Suprapubic skin (tissue), 4 donors: ENCODE measurements at places on chromosomes 3 and 15. TPM values are rescaled to one million over a fixed set of nuclear protein-coding genes. Genes with fewer than 3 reads are reported as not detected.

Gene CCR8
- total RNA-seq: not detected

DNA sequence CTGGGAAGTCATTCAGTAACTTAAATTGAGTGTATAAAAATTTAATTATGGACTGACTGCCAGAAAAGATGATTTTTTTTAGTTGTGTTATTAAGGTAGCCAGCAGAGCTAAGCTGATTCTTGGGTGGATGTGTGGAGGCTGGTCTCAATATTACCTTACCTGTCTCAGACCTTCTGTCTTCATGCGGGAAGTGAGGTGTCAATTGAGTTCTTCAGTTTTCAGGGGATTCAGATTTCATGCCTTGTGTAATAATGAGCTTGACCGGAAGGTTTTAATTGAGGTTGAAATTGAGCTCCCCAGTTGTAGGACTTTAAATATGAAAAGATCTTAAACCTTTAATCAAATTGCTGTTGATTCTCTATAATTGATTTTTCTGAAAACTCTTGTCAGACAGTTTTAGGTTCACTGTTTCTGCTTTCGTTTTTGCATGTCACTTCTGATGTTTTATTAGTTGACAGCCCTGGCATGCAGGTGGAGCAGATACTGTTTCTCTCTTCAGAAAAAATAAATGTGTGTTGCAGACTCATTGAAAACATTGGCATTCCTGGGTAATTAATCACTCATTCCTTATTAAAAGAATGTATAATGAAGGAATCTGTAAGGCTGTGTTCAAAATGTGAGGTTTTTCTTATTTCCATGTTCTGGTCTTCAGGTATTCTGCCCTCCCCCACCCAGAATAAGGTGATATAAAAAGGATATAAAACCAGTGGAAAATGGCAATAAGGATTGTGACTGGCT lies 54.5 kb downstream of the PSMD6 start:
- H3K4me3 ChIP-seq: peak overlapping the region; percentile 40
- H3K36me3 ChIP-seq: no peaks in the 10 kb centered on the region
- peak overlapping the region; percentile 78 for H3K27ac ChIP-seq
- DNase-seq: no peak
- H3K4me1 ChIP-seq: peaks cover 68% of the 10 kb centered on the region

Gene PAQR5
- total RNA-seq: 2.5 TPM

GRCh38 chr3:64593350-64593749 lies 94.5 kb downstream of the ADAMTS9 start:
- H3K27me3 ChIP-seq: no peaks in the 10 kb centered on the region
- H3K27ac ChIP-seq: no peak overlapping the region
- no peak for DNase-seq

Gene NR2F2
- total RNA-seq: 12.7 TPM

Gene CPLX3
- total RNA-seq: not detected

DNA sequence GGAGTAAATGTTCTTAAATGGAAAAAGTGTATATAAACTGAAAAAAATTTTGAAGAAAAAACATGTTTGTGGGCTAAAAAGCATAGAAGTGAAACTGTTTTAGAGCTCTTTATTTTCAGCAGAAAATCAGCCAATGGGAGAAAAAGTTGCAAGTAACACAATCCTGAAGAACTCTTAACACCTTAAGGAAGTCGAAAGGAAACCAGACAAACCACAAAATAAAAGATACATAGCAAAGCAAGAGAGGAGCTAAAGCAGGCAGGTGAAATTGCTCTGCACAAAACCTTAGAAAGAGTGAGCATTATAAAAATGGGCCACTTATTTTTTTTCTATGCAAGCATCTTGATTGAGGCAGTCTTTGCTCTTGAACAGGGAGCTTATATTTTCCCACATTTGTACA lies 300.5 kb downstream of the RAP2B start:
- H3K4me3 ChIP-seq: no peak overlapping the region
- H3K27ac ChIP-seq: no peak overlapping the region
- no peak for DNase-seq
- no peaks in the 10 kb centered on the region for H3K36me3 ChIP-seq
- H3K4me1 ChIP-seq: no peaks in the 10 kb centered on the region

- H3K27me3 ChIP-seq: no peaks in the 10 kb centered on the region
- no peak within 1 kb of the TSS for H3K4me3 ChIP-seq
- H3K36me3 ChIP-seq: no peaks in the 10 kb centered on the region
- DNase-seq: no peak
- peak within 1 kb of the TSS; percentile 42 for H3K27ac ChIP-seq
- H3K4me1 ChIP-seq: peaks cover 17% of the 10 kb centered on the region
Measured at GRCh38 chr3:174859114-174859735, at the start of gene NAALADL2. Gene NAALADL2 (plus strand): TSS chr3:174859334.

DNA sequence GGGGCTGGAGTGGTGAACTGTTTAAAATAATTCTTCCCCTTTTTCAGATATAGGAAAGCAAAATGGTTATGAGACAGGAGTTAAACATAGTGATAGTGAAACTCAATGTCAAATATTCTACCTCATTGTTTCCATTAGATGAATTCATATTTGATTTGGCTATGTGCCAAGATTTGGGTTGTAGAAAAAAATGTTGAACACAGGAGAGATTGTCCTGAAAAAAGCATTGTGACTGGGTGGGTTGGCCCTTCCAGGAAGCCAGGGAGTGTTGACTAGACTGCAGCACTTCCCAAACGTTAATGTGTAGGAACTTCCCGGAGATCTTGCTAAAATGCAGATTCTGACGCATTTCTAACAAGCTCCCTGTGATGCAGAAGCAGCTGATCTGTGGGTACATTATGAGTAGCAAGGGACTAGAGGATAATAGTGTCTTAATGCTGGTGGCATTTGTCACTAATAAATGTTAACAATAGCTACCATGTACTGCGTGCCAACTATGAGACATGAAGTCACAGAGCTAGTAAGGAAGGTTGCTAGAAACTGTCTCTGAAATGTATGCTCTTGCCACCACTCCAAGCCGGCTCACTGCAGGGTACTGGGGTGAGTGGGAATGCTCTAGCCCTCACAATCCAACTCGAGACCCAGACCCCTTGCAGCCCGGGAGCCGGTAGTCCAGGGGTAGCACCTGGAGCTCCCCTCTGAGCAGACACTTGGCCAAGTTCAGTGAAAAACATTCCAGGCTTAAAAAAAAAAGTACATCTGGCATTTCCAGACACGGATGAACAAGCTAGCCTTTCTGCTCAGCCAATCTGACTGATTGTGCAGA lies 120.6 kb downstream of the CD47 start:
- no peaks in the 10 kb centered on the region for H3K27me3 ChIP-seq
- no peaks in the 10 kb centered on the region for H3K36me3 ChIP-seq
- H3K4me1 ChIP-seq: peaks cover 7% of the 10 kb centered on the region
- peak overlapping the region; percentile 61 for H3K27ac ChIP-seq

Gene CHRM5
- total RNA-seq: not detected

DNA sequence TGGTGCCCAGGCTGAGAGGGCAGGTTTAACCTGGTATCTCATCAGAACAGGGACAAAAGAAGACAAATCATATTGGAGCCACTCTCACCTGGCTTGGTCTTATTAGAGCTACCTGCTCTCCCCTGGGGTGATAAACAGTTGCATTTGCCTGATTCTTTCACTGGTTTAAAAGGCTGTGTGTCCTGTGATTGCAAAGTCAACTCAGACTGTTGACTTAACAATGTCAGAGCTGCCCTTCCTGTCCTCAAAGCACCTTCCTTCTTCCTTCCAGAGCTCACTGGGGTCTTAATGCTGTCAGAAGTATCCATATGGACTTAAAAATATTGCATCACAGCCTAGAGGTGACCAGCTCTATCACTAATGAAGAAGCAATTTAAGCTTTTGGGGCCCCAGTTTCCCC lies 50.5 kb upstream of the MINAR1 start:
- H3K4me3 ChIP-seq: no peak overlapping the region
- DNase-seq: no peak
- no peaks in the 10 kb centered on the region for H3K4me1 ChIP-seq
- no peak overlapping the region for H3K27ac ChIP-seq
- no peaks in the 10 kb centered on the region for H3K27me3 ChIP-seq

DNA sequence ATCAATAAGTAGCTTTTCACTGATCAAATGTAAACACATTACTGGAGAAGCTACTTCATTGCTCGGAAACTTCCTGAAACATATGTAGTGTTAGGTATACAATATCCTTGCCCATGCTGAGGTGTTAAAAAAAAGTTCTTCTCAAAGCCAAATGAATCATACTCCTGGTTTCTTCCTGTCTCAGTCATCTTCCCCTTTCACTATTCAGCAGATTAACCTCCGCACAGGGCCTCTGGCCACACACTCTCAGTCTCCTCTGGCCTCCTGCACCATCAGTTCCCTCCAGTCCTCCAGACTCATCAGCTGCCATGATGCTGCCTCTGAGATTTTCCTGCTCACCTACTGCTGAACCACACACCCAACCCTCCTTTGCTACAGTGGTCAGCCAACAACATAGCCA lies 70.5 kb upstream of the BOC start:
- H3K27me3 ChIP-seq: no peaks in the 10 kb centered on the region
- peaks cover 52% of the 10 kb centered on the region for H3K4me1 ChIP-seq
- DNase-seq: no peak
- peak overlapping the region; percentile 53 for H3K27ac ChIP-seq

Gene SLCO2A1
- 38.7 TPM for total RNA-seq

Gene PLA2G4B
- 195 TPM for total RNA-seq

DNA sequence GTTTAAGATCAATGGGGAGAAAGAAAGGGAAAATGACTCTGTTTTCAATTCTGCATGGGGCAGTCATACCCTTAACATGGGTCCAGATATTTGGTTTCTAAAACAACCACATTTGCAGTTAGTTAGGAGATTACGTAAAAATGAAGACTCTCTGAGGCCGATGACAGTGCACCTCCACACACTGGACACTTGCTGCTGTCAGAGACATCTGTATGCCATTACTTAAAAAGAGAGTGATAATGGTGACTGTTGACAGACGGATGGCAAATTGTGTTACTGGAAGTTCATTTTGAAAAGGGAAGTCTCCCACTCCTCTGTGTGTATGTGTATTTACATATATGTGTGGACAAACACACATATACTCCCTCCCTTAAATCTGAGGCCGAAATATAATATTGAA lies 304.5 kb upstream of the SEMA6D start:
- H3K4me3 ChIP-seq: no peak overlapping the region
- no peaks in the 10 kb centered on the region for H3K4me1 ChIP-seq
- H3K27ac ChIP-seq: no peak overlapping the region
- H3K36me3 ChIP-seq: no peaks in the 10 kb centered on the region

Gene GNAT1
- not detected for total RNA-seq

- no peaks in the 10 kb centered on the region for H3K36me3 ChIP-seq
- no peak overlapping the region for H3K4me3 ChIP-seq
- H3K27me3 ChIP-seq: no peaks in the 10 kb centered on the region
- no peaks in the 10 kb centered on the region for H3K4me1 ChIP-seq
Measured at GRCh38 chr15:39411102-39411989, 169.5 kb upstream of the THBS1 start.

Gene CDC25A
- not detected for total RNA-seq

DNA sequence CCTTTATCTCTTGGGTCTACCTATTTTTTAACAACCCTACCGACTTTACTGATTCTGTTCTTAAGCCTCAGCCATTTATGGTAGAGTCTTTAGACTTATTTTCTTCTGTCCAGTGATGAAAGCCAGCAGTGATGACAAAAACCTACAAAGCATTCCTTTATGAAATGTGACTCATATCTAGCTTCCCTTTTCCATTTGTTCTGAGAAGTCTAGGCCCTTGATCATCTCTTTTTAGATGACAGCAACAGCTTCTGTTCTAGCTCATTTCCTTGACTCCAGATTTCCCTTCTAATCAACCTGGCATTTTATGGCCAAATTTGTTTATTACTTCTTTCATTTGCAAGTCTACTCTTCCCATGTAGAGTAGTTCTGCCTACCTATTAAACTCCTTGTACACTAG lies 36.1 kb downstream of the CFAP44 start:
- DNase-seq: no peak
- H3K4me3 ChIP-seq: no peak overlapping the region
- no peaks in the 10 kb centered on the region for H3K4me1 ChIP-seq
- no peaks in the 10 kb centered on the region for H3K27me3 ChIP-seq
- no peak overlapping the region for H3K27ac ChIP-seq

GRCh38 chr15:60635507-60636352 lies 156.8 kb upstream of the ICE2 start:
- H3K27me3 ChIP-seq: no peaks in the 10 kb centered on the region
- H3K4me3 ChIP-seq: no peak overlapping the region
- no peak for DNase-seq
- H3K4me1 ChIP-seq: peaks cover 3% of the 10 kb centered on the region
- no peaks in the 10 kb centered on the region for H3K36me3 ChIP-seq

Gene ITGA11
- 3.6 TPM for total RNA-seq

GRCh38 chr3:18951333-18951732 lies 197.0 kb upstream of the KCNH8 start:
- no peak overlapping the region for H3K27ac ChIP-seq
- no peaks in the 10 kb centered on the region for H3K36me3 ChIP-seq
- no peak for DNase-seq
- H3K4me1 ChIP-seq: no peaks in the 10 kb centered on the region
- no peak overlapping the region for H3K4me3 ChIP-seq

GRCh38 chr3:36259580-36259979 lies 120.7 kb upstream of the STAC start:
- no peak overlapping the region for H3K4me3 ChIP-seq
- H3K36me3 ChIP-seq: no peaks in the 10 kb centered on the region
- H3K27ac ChIP-seq: no peak overlapping the region
- no peaks in the 10 kb centered on the region for H3K27me3 ChIP-seq
- H3K4me1 ChIP-seq: no peaks in the 10 kb centered on the region
- no peak for DNase-seq

GRCh38 chr3:65548848-65549625 lies 489.7 kb downstream of the MAGI1 start:
- no peaks in the 10 kb centered on the region for H3K36me3 ChIP-seq
- peak overlapping the region; percentile 56 for H3K4me3 ChIP-seq
- H3K27me3 ChIP-seq: peaks cover 9% of the 10 kb centered on the region

DNA sequence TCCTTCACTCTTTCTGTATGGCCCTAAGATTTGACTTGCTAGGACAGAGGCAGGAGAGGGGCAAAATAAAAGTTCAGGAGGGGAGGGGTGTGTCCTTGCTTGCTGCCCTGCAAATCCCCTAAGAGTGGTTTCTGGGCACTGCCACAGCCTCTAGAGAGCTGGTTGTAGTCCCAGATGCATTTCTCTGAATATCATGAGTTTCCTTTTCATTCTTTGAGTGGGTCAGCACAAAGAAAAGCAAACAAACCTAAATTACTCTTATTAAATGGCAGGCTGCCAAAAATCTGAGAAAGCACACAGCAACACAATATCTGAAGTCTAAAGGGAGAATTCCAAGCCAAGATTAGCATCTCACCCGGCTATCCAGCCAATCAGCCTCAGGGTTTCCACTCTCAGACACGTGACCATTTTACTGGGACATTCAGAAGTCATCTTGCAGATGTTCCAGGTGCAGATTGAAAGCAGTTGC lies 919.3 kb downstream of the TUSC7 start:
- H3K4me1 ChIP-seq: peaks cover 10% of the 10 kb centered on the region
- DNase-seq: no peak
- H3K27me3 ChIP-seq: no peaks in the 10 kb centered on the region
- no peak overlapping the region for H3K4me3 ChIP-seq

DNA sequence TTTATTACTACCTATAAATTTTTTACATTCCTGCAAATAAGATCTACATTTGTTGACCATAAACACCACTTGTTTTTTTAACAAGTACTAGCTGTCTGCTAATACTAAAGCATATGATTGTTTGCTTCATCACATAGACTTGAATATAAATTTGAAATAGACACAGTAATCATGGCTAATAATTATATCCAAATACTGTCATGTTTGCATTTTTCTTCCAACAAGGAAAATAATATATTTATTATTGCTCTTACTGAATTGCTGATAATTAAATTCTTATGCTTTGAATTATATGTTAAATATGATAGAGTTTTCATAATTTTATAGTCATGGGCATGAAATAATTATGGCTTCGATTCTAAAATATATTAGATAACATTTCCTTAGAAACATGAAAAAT lies 40.5 kb downstream of the HDC start:
- DNase-seq: no peak
- no peaks in the 10 kb centered on the region for H3K27me3 ChIP-seq
- H3K27ac ChIP-seq: no peak overlapping the region
- no peak overlapping the region for H3K4me3 ChIP-seq
- H3K36me3 ChIP-seq: no peaks in the 10 kb centered on the region
